ENCODE measurements at places on chromosomes 12 and 14. TPM values are rescaled to one million over a fixed set of nuclear protein-coding genes. Genes with fewer than 3 reads are reported as not detected.

The SDSL gene
- polyA plus RNA-seq: 14.3 TPM

The CCDC177 gene
- 0.06 TPM for polyA plus RNA-seq

The EEF1AKMT3 gene
- polyA plus RNA-seq: 12.7 TPM

The SLC6A13 gene
- 49.8 TPM for polyA plus RNA-seq

The CYP46A1 gene
- 4.4 TPM for polyA plus RNA-seq

The ENDOU gene
- 0.31 TPM for polyA plus RNA-seq

The MYH6 gene
- 0.35 TPM for polyA plus RNA-seq

The MARCHF9 gene
- polyA plus RNA-seq: 18.6 TPM

The CLEC4C gene
- not detected for polyA plus RNA-seq
